ENCODE measurements at places on chromosomes 5 and 9. TPM values are rescaled to one million over a fixed set of nuclear protein-coding genes. Genes with fewer than 3 reads are reported as not detected.

The PCSK5 gene
- 5.2 TPM for total RNA-seq

The RLN1 gene
- 2.3 TPM for total RNA-seq

DNA sequence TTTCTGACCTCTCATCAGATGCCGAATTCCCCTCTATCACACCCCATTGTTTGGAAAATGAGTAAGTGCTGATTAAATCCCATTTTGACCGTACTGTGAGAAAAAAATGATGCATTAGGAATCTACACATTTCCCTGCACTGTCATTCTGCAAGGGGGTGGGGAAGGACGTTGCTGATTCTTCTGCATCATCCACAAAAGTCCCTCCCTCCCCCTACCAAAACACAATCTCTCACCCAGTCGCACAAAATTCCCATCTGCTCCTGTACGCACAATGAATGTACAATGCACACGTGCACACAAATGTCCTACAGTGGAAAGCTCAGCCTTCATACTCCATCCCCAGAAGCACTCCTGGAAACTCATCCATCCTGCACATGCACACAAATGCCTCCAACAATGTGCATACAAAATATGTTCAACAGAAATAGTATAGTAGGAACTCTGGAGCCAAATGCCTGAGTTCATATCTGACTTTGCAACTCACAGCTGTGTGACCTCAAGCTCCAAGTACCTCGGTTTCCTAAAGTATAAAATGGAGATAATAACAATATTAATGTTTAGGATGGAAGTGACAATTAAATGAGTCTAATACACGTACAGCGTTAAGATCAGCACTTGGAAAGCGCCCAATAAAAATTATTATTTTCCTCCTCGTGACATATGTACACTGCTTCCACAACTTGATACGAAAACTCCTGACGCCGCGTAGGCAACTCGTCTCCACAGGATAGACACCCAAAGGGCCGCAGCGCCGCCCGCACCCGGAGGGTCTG lies 809 bp downstream of the TNIP1 start:
- DNase-seq: peak; percentile 52

DNA sequence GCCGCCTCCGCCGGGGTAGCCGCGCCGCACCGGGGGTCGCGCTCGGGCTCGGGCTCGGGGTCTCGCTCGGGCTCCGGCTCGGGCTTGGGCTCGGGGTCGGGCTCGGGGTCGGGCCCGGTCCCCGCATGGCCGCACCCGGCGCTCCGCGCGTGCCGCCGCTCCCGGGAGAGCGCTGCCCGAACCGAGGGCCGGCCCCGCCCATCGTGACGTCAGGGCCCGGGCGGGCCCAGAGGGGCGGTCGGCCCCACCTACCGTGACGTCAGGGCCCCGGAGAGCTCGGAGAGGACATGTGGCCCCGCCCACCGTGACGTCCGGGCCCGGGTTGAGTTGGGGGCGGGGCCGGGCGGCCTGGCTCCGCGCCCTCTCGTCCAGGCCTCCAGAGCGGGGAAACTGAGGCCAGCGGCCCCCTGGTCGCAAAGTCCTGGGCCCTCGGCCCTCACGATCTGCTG lies at the start of gene NSMF:
Gene NSMF, minus strand, starts transcription at position 183 of the 449 bp plus-strand sequence. CDS start 232 bp downstream, outside the sequence.
- peak; percentile 95 for DNase-seq

The UBE2QL1 gene
- not detected for total RNA-seq

DNA sequence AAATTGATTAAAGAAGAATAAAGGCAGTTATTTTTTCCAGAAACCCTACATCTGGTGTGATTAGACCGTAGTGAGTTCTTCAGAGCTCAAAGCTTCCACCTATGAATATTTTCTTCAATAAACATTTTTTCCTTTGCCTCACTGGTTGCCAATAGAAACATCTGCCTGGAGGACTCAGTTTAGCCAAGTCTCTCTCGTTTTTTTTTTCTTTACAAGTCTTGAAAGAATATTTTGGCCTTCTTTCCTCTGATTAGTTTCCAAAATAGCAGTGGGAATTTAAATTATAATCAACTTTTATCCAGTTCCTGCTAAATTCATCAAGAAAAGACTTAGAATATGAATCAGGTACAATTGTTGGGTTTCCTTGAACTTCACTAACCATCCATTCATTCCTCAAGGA lies 897.5 kb downstream of the TLE1 start:
- DNase-seq: no peak

Data from activated CD8-positive, alpha-beta T cell treated with anti-CD3 and anti-CD28 coated beads for 36 hours (primary cell).